Epithelial cell of proximal tubule (primary cell): ENCODE measurements at places on chromosomes 6 and 20. TPM values are rescaled to one million over a fixed set of nuclear protein-coding genes. Genes with fewer than 3 reads are reported as not detected.

PPIL4 gene
- total RNA-seq: 20.9 and 33.0 TPM in 2 replicates

GRCh38 chr6:34041385-34041784 is 104.5 kb downstream of the GRM4 start:
- no peak for DNase-seq

- DNase-seq: no peak
Observed at GRCh38 chr20:37880726-37881591, 22.0 kb upstream of the VSTM2L start.

DNA sequence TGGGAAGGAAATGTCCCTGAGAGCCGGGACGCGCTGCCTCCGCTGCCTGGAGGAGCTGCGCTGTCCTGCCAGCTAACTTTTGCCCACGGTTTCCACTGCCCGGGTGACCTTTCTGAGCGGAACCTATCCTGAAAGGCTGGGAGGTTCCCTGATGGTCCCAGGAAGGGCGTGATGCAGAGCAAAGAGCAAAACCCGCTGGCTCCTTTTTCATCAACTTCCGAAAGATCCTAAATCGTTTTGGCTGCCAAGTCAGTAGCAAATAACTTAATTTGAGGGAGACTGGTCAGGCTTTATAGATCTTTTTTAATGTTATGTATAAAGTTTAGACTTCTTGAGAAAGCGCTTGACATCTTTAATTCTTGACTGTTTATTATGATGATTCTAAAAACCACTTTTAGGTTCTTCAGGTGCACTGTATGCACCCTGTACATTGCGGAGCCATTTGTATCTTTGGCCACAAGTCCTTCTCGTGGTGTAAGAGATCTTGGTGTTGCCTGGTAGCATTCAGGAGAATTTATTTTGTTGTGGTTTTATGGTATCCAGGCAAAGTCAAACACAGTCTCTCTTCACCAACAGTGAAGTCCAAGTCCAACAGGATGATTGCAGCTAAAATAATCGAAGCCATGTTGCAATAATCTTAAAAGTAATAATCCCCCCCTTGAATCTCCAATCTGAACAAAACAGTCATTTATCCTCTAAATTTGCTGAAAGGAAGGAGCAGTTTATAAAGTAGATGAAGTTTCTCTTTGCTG is at the start of gene SYNE1:
SYNE1 (minus strand) TSS at position 67 of the 752 bp plus-strand sequence. CDS start 9,031 bp downstream, outside the sequence.
- no peak for DNase-seq

DNA sequence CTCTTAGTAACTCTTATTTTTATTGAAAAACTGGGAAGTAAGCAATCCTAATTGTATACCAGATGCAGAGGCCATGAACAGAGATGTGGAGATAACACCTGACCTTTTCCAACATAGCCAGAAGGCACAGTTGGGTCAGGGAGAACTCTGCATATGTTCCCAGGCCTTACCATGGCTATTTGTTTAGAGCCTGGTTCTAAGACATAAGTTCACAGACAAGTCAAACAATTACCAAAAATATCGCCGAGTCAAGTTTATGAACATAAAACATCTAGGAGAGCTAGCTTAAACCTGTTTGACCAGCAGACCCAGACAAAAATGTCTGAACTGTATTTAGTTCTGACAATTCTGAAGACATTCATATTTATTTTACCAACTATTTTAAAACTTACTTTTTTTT is 26.7 kb upstream of the IYD start:
- no peak for DNase-seq

DNA sequence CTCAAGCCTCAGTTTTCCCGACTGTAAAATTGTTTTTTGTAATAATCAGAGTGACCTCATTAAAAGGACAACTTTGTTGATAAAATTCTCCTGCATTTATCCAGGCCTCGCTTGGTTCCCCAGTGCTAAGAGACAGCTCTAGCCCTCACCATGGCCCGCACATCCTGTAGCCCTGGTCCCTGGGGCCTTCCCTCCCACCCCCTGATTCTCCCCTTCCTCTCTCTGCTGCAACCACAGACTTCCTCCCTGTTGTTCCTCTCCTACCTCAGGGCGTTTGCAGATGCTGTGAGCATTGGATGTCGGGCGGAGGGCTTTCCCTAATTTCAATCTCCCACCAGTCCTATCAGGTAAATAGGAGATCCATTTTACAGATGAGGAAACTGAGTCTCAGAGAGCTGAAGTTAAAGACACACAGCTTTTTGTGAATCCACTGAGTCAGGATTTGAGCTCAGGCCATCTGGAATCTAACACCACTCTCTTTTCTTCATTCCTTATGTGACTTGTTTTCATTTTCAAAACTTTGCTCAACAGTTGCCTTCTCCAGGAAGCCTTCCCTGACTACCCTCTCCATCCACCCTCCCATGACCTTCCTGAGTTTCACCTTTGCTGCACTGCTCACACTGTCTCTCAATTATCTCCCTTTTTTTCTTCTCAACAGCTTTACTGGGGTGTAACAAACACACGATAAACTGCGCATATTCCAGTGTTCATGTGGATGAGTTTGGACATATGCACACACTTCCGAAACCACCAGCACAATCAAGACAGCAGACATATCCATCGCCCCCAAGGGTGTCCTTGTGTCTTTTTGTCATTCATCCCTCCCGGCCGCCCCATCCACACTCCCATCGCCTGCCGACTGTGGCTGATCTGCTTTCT is 107.1 kb downstream of the CEBPB start:
- DNase-seq: no peak

GRCh38 chr20:59040667-59041066 is 1.9 kb downstream of the PRELID3B start:
- no peak for DNase-seq

GRCh38 chr6:81172056-81172740 is 580.3 kb downstream of the TENT5A start:
- DNase-seq: peak; percentile 32

GRCh38 chr6:38164131-38164481 is 344.6 kb downstream of the ZFAND3 start:
- DNase-seq: no peak

DNA sequence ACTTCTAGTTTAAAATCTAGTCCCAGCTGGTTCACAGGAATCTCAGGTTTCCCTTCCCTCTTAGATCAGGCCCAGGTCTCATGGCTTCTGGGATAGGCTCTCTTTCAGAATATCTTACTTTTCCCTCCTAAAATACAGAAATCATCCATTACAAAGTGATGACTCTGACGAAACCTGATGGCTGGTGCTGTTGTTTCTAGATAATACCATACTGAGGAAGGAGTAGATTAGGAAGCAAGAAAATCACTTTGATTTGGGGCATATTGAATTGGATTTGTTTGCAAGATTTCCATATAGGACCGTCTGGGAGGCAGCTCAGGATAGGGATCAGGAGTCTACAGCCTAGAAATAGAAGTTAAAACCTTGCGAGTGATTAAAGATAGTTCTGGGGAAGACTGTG is 3.6 kb downstream of the ZKSCAN3 start:
- no peak for DNase-seq

- no peak for DNase-seq
Observed at GRCh38 chr6:34093206-34093605, 52.7 kb downstream of the GRM4 start.
